Activated CD4-positive, CD25-positive, alpha-beta regulatory T cell treated with anti-CD3 and anti-CD28 coated beads, Interleukin-2, amount 50 U/mL, for 72 hours (primary cell): ENCODE measurements at places on chromosomes 3 and 15.

GRCh38 chr3:73225991-73226390, 164.5 kb downstream of the EBLN2 start:
- no peak for DNase-seq

GRCh38 chr3:35946854-35947515, 307.7 kb downstream of the ARPP21 start:
- no peak for DNase-seq

DNA sequence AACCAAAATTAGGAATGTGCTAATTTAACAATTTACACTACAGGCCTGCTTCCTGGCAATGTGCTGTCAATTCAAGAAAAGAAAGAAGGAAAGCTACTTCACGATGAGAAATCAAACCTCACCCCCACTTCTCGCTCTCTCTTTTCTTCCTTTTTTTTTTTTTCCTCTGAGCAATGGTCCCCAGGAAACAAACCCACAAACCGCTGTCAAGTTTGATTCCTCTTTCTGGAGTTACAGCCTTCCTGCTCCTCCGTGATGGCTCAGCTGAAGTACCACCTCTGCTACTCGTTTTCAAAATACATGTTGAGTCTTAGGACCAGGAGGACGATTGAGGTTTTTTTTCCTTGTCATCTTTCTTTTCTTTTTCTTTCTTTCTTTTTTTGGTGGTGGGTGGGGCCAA, 3.4 kb upstream of the TRIM71 start:
- no peak for DNase-seq

- DNase-seq: no peak
Observed at GRCh38 chr3:57068437-57069089, 8.1 kb downstream of the SPATA12 start.

GRCh38 chr3:125194849-125195601, 17.5 kb downstream of the SLC12A8 start:
- no peak for DNase-seq

GRCh38 chr3:188085584-188086560, 68.1 kb upstream of the LPP start:
- DNase-seq: no peak

GRCh38 chr15:82750831-82751180, 41.1 kb upstream of the AP3B2 start:
- no peak for DNase-seq

- no peak for DNase-seq
Observed at GRCh38 chr3:141802316-141803077, 39.3 kb downstream of the GRK7 start.

DNA sequence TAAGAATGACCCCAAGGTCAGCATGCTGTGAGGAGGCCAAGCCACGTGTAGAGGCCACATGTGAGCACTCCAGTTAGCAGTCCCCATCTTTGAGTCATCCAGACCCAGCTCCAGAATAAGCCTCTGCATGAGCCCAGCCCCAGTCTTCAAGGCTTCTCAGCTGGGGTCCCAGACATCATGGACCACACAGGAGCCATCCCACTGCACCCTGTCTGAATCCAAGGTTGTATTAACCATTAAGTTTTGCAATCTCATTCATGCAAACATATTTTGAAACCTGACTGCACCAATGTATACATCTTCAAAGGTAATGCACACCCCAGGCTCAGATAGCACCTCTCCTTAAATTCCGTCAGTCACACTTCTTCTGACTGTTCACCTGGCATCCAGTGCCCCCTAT, 249.1 kb upstream of the CHRNA7 start:
- no peak for DNase-seq

- no peak for DNase-seq
Observed at GRCh38 chr3:107209302-107209990, 167.8 kb upstream of the CCDC54 start.

GRCh38 chr15:98729446-98730042, 81.2 kb downstream of the IGF1R start:
- no peak for DNase-seq

- no peak for DNase-seq
Observed at GRCh38 chr3:152893647-152894046, 58.7 kb downstream of the P2RY1 start.

GRCh38 chr3:126364731-126365301, 7.6 kb upstream of the KLF15 start:
- no peak for DNase-seq
